ENCODE measurements at places on chromosomes 4 and X. TPM values are rescaled to one million over a fixed set of nuclear protein-coding genes. Genes with fewer than 3 reads are reported as not detected.

- no peak for DNase-seq
These were observed 157.7 kb downstream of the SPANXN1 start for GRCh38 chrX:145405012-145405411.

DNA sequence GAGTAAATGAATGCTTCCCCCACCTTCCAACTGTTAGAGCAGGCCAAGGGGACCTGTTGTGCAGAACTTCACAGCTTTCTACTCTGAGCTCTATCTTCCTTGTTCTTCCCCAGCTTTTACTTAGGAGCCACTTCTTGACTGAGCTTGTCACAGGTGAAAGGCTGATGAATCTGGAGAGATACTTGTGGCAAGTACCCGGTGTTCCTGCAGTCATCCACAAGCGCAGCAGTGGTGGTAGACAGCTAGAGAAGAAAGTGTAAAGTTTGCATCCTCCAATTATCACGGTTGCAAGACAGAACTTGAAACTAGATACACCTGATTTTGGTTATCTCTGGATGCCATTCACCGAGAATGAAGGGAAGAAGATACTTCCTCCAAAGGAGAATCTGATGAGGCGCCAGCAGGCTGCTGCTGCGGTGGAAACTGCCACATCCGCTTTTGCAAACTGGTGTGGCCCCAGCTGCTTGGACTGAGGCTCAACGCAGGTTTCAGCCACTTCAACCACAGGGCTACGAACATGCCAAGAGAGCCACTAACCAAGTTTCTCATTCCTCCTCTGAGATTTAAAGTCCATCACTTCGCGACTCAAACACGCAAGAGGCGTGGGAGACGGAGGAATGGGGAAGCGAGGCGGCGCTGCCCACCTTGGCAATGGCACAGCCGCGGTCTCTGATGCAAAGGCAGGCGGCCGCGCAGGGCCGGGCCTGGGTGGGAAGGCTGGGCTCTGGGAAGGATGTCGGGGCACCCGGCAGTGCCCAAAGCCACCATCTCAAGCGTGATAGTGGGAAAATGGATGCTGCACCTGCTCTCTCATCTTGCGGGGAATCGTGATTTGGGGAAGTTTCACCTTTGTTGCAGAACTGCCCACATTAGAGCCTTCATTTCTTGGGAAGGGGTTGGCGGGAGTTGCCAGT, 1.3 kb upstream of the FHIP1A start:
- peak; percentile 34 for DNase-seq

The CETN2 gene
- 46.2 TPM for total RNA-seq

DNA sequence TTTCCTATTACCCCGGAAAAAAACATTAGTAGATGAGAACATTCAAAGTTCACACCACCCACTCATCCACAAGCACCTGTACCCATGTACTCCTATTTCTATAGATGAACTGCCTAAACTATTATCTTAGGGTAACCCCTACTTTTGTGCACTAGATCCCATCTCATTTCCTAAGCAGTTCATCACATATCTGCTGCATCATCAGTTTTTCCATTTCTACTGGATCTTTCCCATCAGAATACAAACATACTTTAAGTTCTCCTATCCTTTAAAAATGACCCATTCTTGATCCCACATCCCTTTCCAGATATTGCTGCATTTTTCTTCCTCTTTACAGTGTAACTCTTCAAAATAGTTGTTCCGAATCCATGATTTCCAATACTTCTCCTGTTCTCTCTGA, 81.0 kb downstream of the PRSS12 start:
- DNase-seq, result no peak

DNA sequence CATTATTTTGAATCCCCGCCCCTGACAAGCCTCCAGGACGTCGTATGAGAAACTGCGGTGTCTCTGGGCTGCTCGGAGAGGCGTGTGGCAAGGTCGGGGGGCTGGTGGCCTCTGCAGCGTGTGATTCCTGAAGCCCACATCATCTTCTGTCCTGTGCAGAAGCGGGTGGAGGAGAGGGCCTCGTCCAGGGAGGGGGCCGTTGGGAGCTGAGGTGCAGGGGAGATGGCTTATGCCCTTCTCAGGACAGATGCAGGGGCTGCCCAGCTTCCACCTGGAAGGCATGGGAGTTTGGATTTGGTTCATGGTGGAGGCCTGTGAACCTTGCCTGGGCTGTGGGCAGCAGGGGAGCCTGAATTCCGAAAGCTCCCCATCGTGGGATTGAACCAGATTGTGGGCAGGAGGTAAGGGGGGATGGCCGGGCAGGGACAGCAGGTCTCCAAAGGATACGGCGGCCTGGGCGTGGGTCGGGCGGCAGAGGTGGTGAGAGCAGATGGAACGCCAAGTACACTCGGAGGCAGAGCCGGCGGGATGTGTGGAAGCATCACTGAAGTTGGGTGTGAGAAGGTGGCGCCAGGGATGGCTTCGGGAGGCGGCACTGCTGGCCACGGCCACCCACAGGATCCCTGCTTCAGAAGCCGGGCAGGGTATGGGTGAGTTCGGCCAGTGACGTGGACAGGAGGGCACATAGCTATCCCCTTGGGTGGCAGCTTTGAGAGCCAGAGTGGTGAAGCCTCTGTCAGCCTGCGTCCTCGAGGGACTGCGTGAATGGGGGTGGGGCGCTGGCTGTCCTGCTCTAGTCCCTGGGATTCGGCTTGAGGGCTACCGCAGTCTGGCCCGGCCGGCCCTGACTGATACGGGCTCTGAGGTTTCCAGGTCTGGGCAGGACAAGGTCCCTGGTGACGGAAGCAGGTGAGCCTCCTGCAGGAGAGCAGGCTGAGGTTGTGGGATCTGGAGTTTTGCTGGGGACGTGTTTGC, 76.3 kb upstream of the ADRA2C start:
- DNase-seq, result no peak

- DNase-seq, result peak; percentile 66
These were observed 30.6 kb downstream of the LONRF3 start for GRCh38 chrX:119004920-119005524.

Measured in adrenal gland (tissue), 19 donors.